ENCODE measurements at places on chromosomes 16 and 17.

DNA sequence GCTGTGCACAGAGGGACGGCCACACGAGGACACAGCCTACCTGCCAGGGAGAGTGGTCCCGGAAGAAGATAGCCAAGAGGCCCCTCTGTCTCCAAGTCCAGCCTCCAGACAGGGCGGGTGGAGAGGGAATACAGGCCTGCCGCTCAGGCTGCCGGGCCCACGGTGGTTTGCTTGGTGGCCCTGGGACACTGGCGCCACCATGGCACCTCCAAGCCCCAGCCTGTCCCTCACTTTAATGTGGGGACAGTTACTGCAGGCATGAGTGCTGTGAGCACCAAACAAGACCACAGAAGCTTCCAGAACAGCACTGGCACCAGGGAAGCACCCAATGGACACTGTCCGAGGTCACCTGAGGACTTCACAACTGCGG, 22.0 kb upstream of the CHMP6 start:
- DNase-seq: no peak

DNA sequence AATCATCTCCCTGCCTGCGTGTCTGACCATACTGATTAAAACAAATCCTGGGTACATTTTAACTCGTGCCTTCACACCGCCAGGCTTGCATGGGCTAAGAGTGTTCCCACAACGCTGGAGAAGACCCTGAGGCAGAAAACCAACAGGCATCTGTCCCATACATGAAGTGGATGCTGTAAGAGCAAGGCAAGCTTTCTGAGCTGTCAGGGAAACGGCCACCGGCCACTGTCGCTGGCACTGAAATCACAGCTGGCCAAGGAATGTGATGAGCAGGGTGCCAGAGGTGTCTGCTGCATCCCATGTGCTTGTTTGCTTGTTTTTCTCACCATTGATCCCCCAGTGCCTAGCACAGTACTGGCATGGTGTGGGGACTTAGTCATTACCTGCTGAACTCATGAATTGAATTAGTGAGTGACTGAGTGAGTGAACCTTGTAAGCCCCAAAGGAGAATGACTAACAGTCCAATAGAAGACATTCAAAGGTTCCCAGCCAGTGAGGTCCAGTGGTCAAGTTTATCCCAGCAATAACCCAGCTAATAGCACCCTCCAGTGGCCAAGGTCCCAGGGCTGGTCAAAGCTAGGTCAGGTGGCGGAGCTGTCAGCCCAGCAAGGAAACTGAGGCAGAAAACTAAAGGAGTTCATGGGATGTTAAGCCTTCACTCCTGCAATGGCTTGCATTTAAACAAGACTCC, 92.7 kb upstream of the CDH5 start:
- DNase-seq: no peak

GRCh38 chr17:61555127-61555566, 35.9 kb downstream of the NACA2 start:
- no peak for DNase-seq

GRCh38 chr16:50197582-50197981, 44.5 kb downstream of the TENT4B start:
- DNase-seq: no peak

DNA sequence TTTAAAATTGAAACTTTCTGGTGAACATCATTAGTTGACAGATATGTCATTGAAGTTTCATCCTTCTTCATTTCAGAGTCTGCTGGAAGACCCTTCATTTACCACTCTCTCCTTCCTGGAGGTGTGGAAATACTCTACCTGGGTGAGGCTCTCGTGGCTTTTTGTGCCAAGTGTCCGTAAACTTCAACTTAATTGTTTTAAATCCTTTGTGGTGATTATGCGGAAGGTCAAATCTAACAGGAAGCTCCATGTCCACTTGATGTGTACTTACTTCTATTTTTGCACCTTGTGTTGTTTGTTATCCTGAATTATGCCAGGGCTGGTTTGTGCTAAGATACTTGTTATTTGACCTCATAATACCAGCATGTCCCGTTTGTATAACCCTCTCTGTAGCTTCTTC, 129.2 kb downstream of the WWOX start:
- DNase-seq: no peak
